ENCODE measurements at places on chromosomes 4 and X.
A peak's percentile ranks its signal among the peaks of the same experiment; 100 is the strongest.

GRCh38 chr4:82437285-82438005 lies 7.1 kb downstream of the ENOPH1 start:
- no peak overlapping the region for H3K4me3 ChIP-seq
- H3K27ac ChIP-seq = no peak overlapping the region
- H3K36me3 ChIP-seq = no peaks in the 10 kb centered on the region
- H3K27me3 ChIP-seq = no peaks in the 10 kb centered on the region
- H3K4me1 ChIP-seq = no peaks in the 10 kb centered on the region

DNA sequence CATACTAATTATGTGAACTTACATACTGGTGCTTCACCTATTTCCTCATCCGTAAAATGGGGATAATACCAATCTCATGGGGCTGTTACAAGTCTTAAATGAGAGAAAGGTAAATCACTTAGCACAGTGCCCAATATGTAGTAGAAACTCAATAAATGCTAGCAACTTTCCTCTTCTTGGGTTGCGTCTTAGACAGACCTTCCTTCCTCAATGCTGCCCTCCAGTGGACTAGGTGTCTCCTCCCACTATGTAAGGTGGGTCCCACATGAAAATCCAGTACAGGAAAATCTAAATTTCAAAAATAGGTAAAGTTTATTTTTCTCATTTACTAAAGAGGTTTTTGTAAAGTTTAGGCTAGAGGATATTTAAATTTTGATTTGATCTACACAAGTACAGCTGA lies 20.6 kb downstream of the ZDHHC9 start:
- H3K4me1 ChIP-seq = no peaks in the 10 kb centered on the region
- H3K27me3 ChIP-seq = no peaks in the 10 kb centered on the region
- DNase-seq = no peak
- no peak overlapping the region for H3K27ac ChIP-seq
- peaks cover 6% of the 10 kb centered on the region for H3K36me3 ChIP-seq

- DNase-seq = no peak
- no peaks in the 10 kb centered on the region for H3K4me1 ChIP-seq
- no peak overlapping the region for H3K27ac ChIP-seq
Observed at GRCh38 chr4:4848540-4848939, 10.9 kb upstream of the MSX1 start.

DNA sequence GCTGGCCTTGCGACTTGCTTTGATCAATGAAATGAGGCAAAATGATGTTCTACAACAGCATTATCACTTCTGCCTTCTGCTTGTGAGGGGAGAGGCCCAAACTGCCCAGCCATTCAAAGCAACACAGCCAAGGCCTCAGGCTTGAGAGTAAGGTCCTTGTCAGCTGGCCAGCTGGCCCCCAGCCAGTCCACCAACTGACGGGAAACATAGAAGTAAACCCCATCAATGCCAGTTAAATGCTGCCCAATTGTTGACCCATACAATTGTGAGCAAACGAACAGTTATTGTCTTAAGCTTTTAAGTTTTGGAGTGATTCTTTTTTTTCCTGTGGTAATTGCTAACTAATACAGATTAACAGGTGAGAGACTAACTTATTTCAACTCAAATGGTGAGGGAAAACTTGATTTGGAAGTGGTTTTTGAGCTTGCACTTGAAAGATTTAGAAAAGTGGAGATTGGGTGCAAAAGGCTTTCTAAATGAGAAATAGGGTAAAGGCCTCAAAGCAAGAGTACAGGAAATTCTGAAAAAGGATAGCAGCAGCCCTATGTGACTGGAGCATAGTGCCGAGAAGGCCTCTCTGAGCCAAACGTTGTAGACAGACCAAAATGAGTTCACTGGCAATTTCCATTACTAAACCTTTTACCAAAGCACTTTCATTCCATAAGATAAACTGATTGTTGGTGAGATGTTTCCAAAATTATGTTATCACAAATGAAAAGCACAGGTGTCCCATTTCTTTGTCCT lies 66.9 kb downstream of the ARHGEF38 start:
- peak overlapping the region; percentile 3 for H3K27ac ChIP-seq
- H3K4me1 ChIP-seq = no peaks in the 10 kb centered on the region
- DNase-seq = no peak
- H3K27me3 ChIP-seq = no peaks in the 10 kb centered on the region
- no peaks in the 10 kb centered on the region for H3K36me3 ChIP-seq
- no peak overlapping the region for H3K4me3 ChIP-seq

DNA sequence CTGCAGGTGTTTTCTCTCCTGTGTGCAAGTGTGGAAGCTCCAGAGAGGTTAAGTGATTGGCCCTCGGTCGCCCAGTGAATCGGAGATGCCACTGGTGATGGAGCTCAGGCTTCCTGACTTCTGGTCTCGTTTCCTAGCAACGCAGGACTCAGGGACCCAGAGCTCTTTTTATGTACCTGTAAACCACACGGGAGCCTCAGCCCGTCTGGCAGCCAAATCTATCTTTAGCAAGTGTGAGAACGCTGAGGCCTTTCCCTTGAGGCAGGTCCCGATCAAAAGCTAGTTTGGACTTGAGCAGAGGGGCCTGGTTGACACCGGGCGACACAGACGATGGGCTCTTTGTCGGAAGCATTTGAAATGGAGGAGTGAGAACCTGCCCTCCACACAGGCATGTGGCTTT lies 116.8 kb downstream of the SORCS2 start:
- H3K36me3 ChIP-seq = no peaks in the 10 kb centered on the region
- H3K4me1 ChIP-seq = no peaks in the 10 kb centered on the region
- H3K4me3 ChIP-seq = no peak overlapping the region
- no peak overlapping the region for H3K27ac ChIP-seq
- no peaks in the 10 kb centered on the region for H3K27me3 ChIP-seq

GRCh38 chrX:24231641-24232179 lies 82.2 kb downstream of the SUPT20HL2 start:
- no peaks in the 10 kb centered on the region for H3K4me1 ChIP-seq
- no peaks in the 10 kb centered on the region for H3K36me3 ChIP-seq
- DNase-seq = no peak
- H3K4me3 ChIP-seq = no peak overlapping the region

DNA sequence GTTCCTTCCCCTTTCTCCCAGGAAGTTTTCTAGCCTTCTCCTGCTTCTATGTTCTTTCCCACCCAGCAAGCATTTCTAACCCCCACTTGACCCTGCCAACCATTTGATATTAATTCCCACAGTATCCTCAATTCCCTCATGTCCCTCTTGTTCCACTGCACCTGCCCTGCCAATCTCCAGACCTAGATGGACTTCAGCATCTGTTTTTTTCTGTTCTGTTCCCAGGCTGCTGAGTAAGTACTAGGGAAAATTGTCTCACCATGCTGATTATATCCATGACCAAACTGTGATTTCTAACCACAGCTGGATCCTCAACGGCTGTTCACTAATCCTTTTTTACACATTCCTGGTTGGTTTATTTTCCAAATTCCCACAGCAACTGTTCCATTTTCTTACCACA lies 37.7 kb downstream of the CLCN5 start:
- no peaks in the 10 kb centered on the region for H3K36me3 ChIP-seq
- H3K4me3 ChIP-seq = no peak overlapping the region
- no peak for DNase-seq

DNA sequence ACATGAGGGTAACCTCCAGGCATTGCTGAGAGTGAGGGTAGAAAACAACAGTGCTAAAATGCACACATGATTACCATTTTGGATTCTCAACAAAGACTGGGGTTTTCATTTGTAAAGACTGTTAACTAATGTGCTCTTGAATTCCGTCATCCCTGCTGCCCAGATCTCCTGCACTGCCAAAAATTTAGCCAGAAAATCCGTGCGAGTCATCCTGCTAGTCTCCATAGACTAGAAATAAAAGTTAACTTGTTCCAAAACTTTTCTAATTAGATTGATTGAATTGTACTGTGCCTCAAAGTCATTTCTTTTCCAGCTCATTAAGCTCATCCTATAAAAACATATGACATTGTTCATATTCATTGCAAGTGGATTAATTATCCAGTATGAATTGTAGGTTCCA lies 99.8 kb downstream of the ARSF start:
- no peaks in the 10 kb centered on the region for H3K4me1 ChIP-seq
- H3K36me3 ChIP-seq = no peaks in the 10 kb centered on the region

DNA sequence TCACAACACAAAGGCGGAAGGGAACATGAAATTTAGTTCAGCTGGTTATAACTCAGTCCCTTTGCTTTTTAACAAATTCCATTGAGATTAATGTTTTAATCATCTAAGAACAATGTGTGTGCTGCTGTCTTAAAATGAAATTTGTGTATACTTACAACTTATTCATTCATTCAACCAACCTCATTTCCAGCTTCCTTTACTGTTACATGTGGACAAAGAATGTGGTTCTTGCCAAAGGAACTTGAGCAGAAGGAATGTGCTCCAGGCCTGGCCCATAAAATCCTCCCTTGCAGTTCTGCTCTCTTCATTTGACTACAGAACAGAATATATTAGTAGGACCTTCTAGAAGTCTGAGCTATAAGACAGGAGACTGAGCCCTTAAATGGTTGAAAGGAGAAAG lies 176.8 kb upstream of the GLRA2 start:
- no peaks in the 10 kb centered on the region for H3K36me3 ChIP-seq
- H3K4me3 ChIP-seq = no peak overlapping the region
- no peak overlapping the region for H3K27ac ChIP-seq
- no peaks in the 10 kb centered on the region for H3K4me1 ChIP-seq
- no peak for DNase-seq

GRCh38 chr4:169311643-169312365 lies 41.0 kb upstream of the SH3RF1 start:
- no peak overlapping the region for H3K27ac ChIP-seq
- H3K36me3 ChIP-seq = no peaks in the 10 kb centered on the region
- peaks cover 12% of the 10 kb centered on the region for H3K4me1 ChIP-seq
- DNase-seq = no peak
- no peaks in the 10 kb centered on the region for H3K27me3 ChIP-seq

DNA sequence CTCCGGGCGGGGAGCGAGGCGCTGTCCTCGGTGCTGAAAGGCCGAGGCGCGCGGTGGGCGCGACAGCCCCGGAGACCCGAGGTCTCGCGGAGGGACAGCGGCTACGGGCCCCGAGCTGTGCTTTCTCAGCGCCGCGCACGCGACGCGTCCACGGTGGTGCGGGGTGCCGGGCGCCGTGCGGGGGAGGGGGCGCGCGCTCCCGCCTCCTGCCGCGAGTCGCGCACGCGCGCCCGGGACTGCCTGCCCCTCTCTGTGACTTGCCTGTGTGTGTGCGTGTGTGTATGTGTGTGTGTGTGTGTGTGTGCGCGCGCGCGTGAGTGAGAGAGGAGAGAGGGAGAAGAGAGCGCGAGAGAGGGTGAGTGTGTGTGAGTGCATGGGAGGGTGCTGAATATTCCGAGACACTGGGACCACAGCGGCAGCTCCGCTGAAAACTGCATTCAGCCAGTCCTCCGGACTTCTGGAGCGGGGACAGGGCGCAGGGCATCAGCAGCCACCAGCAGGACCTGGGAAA lies at the start of gene GRIA2:
TSS of gene GRIA2 (plus strand) at position 358 of the 511 bp plus-strand sequence. CDS start 315 bp downstream, outside the sequence.
- H3K36me3 ChIP-seq = no peaks in the 10 kb centered on the region
- peak within 1 kb of the TSS; percentile 79 for H3K4me3 ChIP-seq
- H3K4me1 ChIP-seq = no peaks in the 10 kb centered on the region
- no peaks in the 10 kb centered on the region for H3K27me3 ChIP-seq

DNA sequence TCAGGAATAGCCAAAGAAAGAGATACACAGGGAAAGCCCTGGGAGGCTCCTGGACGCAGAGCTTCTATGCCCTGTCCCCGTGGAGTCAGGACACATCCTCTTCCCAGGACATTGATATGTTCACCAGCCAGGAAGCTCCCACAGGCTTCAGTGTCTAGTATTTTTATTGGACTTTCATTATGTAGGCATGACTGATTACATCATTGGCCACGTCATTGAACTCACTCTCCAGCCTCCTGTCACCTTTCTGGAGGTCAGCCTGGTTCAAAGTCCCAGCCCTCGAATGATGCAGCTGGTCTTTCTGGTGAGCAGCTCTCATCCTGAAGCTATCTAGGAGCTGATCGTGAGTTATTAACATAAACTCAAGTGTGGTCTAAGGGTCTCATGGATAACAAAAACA lies 104.1 kb downstream of the CPEB2 start:
- DNase-seq = no peak
- H3K4me1 ChIP-seq = no peaks in the 10 kb centered on the region
- H3K4me3 ChIP-seq = no peak overlapping the region
- no peak overlapping the region for H3K27ac ChIP-seq

GRCh38 chrX:34638116-34638515 lies 19.0 kb downstream of the TMEM47 start:
- H3K27ac ChIP-seq = no peak overlapping the region
- H3K36me3 ChIP-seq = no peaks in the 10 kb centered on the region
- H3K27me3 ChIP-seq = no peaks in the 10 kb centered on the region
- H3K4me3 ChIP-seq = no peak overlapping the region
- H3K4me1 ChIP-seq = no peaks in the 10 kb centered on the region
- DNase-seq = no peak

DNA sequence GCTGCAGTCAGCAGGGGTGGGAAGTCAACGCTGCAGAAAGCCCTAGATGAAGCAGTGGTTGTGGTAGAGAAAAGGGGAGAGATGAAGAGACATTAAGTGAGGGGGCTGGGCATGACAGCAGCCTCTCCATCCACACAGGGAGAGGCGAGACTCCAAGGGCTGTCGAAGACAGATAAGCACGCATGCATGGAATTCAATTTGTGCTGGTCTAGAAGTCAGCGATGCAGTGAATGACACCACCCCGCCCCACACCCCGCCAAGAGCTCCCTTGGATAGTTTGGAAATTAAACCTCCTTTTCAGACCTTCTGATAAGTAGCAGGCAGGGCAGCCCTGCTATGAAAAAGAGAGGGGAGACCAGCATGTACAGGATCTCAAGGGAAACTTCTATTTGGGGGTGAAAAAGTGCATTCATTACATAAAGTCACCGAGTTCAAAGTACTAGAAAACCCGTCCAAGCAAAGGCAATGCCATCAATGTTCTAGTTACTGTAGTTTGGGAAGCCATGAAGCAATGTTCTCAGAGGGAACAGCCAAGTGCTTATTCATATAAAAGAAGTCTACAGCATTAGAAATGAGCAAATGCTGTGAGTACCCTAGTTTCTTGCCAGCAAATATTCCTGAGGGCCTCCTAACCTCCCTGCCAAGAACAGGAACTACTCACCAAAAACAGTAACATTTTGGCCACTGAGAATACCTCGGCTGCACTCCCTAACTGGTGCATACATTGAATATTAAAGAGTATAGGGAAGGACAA lies 152.3 kb upstream of the ANXA10 start:
- H3K36me3 ChIP-seq = no peaks in the 10 kb centered on the region
- DNase-seq = no peak
- H3K27ac ChIP-seq = no peak overlapping the region
- H3K4me3 ChIP-seq = no peak overlapping the region
- no peaks in the 10 kb centered on the region for H3K4me1 ChIP-seq

GRCh38 chr4:111178231-111178630 lies 555.4 kb upstream of the PITX2 start:
- H3K4me3 ChIP-seq = no peak overlapping the region
- H3K27ac ChIP-seq = no peak overlapping the region
- H3K36me3 ChIP-seq = no peaks in the 10 kb centered on the region
- no peaks in the 10 kb centered on the region for H3K4me1 ChIP-seq

- no peaks in the 10 kb centered on the region for H3K27me3 ChIP-seq
- H3K4me3 ChIP-seq = no peak overlapping the region
- H3K27ac ChIP-seq = no peak overlapping the region
- no peak for DNase-seq
- no peaks in the 10 kb centered on the region for H3K36me3 ChIP-seq
Observed at GRCh38 chr4:54946741-54947140, 178.7 kb downstream of the KDR start.

GRCh38 chr4:1271686-1272085 lies 18.0 kb upstream of the MAEA start:
- no peak overlapping the region for H3K4me3 ChIP-seq
- H3K27ac ChIP-seq = no peak overlapping the region
- no peak for DNase-seq
- no peaks in the 10 kb centered on the region for H3K27me3 ChIP-seq
- H3K4me1 ChIP-seq = no peaks in the 10 kb centered on the region
- H3K36me3 ChIP-seq = no peaks in the 10 kb centered on the region

Data from ascending aorta (tissue), 2 donors.